ENCODE measurements at places on chromosomes 12 and 14. TPM values are rescaled to one million over a fixed set of nuclear protein-coding genes. Genes with fewer than 3 reads are reported as not detected.

DNA sequence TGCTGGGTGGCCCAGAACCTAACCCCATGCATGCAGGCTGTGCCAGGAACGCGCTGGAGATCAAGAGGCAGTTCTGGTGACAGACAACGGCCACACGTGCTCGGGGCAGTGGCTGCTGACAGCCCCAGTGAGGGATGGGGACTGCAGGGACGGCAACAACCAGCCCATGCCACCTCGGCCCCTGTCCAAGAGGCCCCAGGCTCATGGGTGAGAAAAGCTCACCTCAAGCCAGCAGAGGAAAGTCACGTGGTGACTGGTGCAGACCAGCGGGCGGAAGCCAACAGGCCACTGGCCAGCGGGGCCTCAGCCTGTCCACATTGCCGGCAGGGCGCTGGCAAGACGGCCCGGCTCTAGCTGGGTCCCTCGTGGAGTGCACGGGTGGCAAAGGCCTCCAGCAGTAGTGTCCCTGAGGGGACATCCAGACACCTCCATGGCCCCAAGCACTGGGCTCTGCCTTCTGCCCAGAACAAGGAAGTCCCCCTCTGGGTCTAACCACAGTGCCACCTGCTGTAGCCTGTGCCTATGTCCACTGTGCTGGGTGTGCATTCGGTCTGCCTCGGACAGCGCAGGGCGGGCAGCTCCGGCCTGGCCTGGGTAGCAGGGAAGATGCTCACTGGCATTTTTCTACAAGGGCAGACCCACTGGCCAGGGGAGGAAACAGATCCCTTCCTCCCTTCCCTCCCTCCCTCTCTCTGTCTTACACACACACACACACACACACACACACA lies 134.1 kb downstream of the NCOR2 start:
- DNase-seq = no peak

The DHRS4L2 gene
- 11.6 TPM for total RNA-seq

The PTPRB gene
- total RNA-seq = 169 TPM

The SCFD1 gene
- total RNA-seq = 74.2 TPM

The WDR89 gene
- 19.0 TPM for total RNA-seq

GRCh38 chr12:184811-185575 lies 29.0 kb downstream of the SLC6A12 start:
- DNase-seq = no peak

The PTPN6 gene
- 3.4 TPM for total RNA-seq

The CCDC38 gene
- not detected for total RNA-seq
